ENCODE measurements at places on chromosomes 12 and 14.

GRCh38 chr12:130563323-130563722, 152.8 kb downstream of the RIMBP2 start:
- no peak for DNase-seq

DNA sequence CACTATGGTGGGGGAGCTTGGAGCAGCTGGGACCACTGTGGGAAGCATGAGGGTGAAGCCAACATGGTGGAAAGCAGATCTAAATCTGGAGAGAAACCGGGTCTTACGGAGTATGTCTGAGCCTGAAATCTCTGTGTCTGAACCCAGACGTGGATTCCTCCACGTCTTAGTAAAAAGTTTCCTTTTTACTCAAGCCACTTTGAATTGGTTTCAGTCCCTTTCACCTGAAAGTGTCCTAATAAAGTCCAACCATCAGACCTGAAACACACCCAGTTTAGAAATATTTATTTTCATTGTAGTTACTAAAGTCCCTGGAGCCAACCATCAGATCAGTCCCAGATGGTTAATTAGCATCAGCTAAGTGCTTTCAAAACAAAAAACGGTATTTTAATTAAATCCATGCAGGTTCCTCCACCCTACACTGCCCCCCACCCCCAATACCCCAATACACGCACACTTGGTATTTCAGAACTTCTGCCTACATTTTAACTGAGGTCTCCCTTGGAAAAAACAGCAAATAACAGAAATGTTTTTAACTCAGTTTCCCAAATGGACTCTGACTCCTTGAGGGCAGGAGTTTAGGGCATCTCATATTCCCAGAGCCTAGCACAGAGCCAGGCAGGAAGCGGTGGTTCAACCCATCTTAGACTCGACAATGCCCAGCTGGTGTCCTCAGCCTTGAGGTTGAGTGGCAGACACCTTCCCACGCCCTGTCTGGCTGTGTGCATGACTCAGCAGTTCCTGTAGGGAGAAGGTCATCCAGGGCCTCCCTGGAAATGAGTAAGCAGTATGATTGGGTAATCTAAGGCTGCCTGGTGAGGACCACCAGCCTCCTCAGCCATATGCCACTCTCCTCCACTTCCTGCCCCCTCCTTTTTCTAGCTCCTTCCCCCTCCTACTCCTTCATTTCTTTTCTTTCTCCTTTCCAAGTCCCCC, 175.8 kb downstream of the TTC8 start:
- DNase-seq, result no peak

DNA sequence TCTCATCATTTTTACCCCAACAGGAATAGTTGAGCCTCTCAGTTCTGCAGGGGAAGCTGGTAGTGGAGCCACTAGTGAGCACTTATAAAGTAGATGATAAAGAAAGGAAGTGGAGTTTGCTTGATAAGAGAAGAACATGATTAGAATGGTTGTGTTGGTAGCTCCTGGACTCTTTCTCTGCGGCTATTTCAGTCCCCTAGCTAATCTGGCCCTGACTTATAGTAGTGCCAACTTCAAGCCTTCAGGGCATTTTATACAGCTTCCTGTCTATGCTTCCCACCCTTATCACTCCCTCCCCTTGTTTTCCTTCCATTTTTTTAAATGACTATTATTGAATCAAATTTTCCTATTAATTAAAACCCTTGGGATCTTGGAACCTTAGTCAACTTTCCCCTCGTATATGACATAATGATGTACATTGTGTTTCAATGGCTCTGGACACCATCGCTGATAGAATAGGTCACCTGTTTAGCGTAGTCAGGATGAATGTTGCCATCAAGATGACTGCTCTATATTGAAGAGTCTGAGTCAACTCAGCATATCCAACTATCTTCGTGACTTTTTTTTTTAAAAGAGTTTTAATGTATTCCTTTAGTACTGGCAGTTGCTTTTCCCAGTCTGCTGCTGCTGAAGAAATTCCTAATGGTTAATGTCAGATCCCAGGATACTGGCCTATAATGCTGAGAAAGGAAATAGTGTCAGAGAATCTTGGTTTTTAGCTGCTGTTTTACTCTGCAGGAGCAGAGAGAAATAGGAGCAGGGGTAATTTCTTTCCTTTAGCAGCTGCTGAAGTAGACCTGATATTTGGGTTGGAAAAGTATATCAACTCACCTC, 16.2 kb upstream of the PCNX1 start:
- no peak for DNase-seq

DNA sequence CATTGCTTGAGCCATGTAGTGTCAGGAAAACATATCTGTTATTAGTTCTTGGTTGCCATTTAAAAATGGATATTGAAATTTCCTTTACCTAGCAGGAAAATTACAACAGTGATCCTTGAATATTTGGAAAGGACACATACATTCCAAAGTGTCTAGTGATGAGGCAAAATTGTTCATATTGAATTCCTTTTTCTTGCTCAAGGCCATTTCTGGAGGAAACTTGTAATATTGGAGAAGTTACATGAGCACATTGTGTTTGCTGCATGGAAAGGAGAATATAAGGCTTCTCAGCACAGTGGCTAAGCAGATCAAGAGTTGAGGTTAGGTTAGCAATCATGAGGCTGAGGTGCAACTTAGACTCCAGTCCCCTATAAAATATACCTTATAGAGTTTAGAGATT, 121.9 kb downstream of the PDE3A start:
- no peak for DNase-seq

DNA sequence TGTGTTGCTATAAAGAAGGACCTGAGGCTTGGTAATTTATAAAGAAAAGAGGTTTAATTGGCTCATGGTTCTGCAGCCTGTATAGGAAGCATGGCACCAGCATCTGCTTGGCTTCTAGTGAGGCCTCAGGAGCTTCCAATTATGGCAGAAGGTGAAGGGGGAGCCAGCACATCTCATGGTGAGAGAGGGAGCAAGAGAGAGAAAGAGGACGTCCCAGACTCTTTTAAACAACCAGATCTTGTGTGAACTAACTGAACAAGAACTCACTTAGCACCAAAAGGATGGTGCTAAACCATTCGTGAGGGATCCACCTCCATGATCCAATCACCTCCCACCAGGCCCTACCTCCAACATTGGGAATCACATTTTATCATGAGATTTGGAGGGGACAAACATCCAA, 6.1 kb upstream of the SNAPC1 start:
- DNase-seq, result no peak

- no peak for DNase-seq
Observed at GRCh38 chr12:18932715-18933114, 194.8 kb downstream of the CAPZA3 start.

- no peak for DNase-seq
Observed at GRCh38 chr12:131736446-131737149, 25.7 kb downstream of the SFSWAP start.

- no peak for DNase-seq
Observed at GRCh38 chr12:4145990-4146859, 127.3 kb upstream of the CCND2 start.

GRCh38 chr12:76445462-76445861, 97.2 kb upstream of the BBS10 start:
- no peak for DNase-seq

DNA sequence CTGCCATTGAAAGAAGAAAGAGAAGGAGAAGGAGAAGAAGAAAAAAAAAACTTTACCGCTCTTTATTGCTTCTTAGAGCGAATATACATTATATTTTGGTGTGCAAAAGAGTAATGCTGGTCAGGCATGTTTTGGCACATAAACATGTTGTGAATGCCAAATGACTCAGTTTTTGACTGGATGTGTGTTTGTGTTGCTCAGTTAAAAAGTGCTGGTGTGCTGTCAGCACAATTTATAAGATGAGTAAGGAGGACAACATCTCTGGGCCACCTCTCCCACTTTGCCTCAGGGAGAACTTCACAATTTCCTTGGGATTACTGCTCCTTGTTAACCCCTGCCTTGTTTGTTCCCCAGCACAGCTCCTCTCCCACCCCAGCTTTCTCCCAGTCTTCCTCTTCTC, 584.8 kb downstream of the ETNK1 start:
- no peak for DNase-seq

DNA sequence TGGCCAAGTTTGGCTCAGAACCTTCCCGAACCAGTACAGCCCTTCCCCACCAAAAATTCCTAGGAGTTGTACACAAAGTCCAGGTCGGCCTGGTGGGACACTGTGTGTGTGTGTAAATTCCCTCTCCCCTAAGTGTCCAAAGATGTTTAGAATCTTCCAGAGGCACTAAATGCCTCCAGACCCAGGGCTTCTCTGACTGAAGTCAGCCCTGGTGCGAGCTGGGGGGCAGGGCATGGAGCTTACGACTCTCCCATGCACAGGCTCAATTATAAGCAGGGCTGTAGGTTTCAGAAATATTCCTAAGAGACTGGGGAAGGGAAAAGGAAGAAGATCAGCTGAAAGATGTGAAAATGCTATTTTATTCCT, 106.9 kb upstream of the ATF7IP start:
- no peak for DNase-seq

- DNase-seq, result no peak
Observed at GRCh38 chr12:132433641-132434395, 56.1 kb upstream of the FBRSL1 start.

- no peak for DNase-seq
Observed at GRCh38 chr12:89436062-89436461, 83.8 kb upstream of the DUSP6 start.

DNA sequence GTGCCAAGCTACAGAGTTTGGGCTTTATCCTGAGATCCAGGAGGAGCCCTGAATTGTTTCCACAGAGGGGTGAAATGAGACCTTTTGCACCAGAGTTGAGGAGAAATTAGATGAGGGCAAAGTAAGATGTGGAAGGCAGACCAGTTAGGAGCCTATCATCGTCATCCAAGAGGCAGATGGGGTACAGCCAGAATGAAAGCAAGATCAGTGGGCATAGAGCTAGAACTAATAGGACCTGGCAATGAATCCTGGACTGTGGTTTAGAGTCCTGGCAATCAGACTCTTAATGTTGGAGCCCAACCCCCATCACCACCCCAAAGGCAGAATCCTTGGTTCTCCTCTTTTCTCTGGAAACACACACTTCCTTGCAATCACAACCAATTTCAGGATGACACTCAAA, 166.6 kb upstream of the HMGA2 start:
- DNase-seq, result no peak

DNA sequence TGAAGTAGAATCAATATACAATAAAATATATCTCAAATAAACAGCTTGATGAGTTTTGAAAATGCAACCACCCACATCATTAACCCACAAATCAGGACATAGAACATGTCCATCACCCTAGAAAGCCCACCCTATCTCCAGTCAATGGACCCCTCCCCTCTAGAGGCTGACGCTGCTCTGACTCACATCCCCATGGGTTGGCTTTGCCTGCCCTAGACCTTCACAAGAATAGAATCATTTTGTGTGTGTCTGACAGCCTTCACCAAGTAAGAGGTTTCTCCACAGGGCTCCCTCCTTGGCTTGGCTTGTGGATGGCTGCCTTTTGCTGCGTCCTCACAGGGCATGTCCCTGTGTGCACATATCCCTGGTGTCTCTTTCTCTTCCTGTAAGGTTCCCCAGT, 250.2 kb upstream of the RTL1 start:
- no peak for DNase-seq

DNA sequence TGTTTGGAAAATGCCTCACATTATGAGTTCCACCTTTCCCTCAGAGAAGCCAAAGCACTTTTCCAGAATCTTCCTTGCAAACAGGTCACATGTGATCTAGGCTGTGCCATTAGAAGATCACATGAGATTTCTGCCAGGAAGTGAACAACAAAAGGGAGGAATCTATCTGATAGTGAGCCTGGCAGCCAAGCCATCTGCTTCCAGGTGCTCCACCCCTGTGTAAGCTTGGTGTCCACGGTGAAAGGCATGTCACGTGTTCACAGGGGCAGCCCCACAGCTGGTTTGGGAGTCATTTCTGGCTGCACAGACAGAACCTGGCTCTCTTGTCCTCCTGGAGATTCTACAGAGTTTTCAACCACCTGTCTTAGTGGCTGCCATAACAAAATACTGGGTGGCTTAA, 3.5 kb upstream of the KSR2 start:
- DNase-seq, result no peak

DNA sequence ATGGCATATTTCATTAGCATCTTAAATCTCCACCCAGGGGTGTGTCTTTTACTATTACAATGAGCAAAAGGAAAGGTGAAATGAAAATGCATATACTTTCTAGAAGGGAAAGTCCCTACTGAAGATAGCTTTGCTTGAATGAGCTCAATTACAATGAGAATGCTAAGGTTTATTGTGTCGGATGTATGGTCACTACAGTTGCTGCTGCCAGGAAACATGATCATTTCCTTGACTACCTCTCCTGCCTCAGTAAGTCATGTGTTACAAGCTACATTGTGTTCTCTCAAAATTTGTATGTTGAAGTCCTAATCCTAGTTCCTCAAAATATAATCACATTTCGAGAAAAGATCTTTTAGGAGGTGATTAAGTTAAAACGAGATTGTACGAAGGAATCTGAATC, 322.2 kb downstream of the MDGA2 start:
- DNase-seq, result no peak

- DNase-seq, result no peak
Observed at GRCh38 chr12:56434828-56435227, 14.4 kb downstream of the TIMELESS start.

DNA sequence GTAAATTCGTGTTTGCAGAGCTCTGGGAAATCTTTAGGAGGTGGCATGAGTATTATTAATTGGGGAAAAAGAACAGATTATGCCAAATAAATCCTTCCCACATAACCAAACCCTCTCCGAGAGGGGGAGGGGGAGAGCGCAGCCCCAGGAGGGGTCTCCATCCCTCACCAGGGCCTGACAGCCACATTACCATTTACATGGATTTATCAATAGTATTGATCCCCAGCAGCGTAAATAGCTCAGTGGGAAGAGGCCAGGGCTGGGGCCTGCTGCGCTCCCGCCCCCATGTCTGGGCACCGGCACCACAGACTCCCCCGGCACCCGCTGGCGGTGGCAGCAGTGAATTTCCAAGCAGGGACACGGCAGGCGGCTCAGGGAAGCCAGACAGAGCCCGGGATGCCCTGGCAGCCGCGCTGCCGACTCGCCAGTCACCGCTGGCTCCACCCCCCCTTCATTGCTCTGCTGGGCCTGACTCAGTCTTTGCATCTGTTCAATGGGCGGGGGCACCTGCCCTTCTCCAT, 2.4 kb downstream of the NCOR2 start:
- no peak for DNase-seq

GRCh38 chr12:74871817-74872216, 334.2 kb downstream of the ATXN7L3B start:
- DNase-seq, result no peak

DNA sequence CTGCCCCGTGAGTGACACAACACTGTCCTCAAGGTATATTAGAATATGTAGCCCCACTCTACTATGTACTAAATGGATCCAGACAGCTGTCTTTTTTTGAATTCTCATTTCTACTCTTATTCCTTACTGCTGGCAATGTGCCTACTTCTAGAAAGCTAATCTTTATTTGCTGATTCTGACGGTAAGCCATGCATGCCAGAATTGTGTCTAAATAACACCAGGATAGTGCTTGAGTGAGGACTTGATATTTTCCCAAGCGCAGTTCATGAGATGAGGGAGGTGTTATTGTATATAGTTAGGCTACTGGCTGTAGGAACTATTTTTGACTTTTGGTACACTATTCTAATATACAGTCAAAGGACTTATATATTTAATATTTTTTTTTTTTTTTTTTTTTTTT, 316.2 kb upstream of the NAV3 start:
- no peak for DNase-seq

GRCh38 chr12:118034429-118035189, 18.1 kb downstream of the RFC5 start:
- no peak for DNase-seq

GRCh38 chr12:3177778-3178425, 100.7 kb downstream of the TSPAN9 start:
- no peak for DNase-seq

GRCh38 chr12:55932551-55932910, 1.6 kb downstream of the DGKA start:
- DNase-seq, result no peak

GRCh38 chr14:55129428-55130195, 560 bp downstream of the LGALS3 start:
- DNase-seq, result peak; percentile 34

Data from T-helper 1 cell (primary cell).